ENCODE measurements at places on chromosomes 4 and X.

DNA sequence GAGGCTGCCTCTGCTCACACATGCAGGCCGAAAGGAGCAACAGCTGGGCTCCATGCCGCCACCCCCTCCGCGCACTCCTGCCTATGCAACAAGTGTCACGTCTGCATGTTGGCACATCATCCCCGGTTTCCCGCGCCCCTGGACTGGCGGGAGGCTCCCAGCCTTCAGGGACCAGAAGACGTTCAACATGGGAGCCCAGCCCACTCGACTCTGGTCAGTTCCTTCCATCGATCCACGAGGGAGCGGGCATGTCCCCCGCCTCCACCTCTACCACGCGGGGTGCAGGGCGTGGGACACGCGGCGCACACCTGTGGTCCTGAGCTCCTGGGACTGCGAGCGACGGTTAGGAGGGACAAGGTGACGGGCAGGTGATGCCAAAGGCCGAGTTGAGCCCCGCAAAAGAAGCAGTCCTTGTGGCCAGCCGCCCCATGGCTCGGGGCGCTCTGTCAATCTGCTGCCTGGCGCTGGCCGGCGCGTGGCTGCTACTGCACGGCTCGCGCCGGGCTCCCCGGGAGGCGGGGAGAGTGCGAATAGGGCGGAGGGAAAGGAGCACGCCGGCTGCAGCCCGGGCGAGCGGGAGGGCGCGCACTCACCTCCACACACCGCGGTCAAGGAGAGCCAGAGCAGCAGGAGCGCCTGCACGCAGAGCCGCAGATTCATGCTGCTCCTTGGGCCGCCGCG, 645 bp downstream of the APLN start:
- DNase-seq = peak; percentile 10

DNA sequence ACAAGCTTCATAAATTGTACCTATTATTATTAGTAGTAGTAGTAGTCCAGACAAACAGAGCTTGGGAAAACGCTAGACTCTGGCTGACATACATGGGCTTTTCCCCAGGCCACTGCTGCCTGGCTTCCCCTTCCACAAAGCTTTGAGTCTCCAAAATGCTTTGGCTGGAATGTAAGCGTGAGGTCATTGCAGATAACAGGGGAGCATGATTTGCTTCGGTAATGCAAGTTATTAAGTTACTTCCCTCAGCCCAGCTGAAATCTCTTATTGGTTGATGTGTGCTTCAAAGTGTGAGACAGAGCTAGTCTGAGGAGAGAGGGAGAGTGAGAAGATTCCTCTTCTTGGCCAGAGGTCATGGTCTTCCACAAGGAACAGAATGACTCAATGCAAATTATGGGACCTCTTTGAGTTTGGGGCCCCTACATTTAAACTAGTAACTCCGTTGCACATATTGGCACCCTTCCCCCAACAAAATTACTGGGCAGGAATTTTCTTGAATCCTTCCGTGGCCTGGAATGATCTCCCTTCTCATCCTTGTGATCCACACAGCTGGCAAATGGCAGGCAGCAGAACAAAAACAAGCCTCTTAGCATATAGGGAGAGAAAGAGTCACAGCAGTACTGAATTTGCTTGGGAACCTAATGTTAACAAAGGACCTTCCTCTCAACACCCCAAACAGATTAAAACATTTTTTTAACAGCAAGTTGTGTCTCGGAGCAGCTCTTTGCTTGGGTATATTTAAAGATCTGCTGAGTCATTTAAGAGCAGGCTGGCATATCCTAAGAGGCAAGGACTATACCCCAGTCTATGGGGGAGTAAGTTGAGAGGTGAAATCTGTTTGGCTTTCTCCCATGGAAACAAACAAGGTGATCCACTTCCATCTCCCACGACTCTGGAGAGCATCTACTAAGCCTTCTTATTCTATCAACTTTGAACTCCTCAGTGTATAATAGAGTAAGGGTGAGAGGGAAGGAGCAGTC, 19.9 kb downstream of the AR start:
- no peak for DNase-seq

- no peak for DNase-seq
Observed at GRCh38 chr4:183399126-183399522, 45.3 kb upstream of the CDKN2AIP start.

DNA sequence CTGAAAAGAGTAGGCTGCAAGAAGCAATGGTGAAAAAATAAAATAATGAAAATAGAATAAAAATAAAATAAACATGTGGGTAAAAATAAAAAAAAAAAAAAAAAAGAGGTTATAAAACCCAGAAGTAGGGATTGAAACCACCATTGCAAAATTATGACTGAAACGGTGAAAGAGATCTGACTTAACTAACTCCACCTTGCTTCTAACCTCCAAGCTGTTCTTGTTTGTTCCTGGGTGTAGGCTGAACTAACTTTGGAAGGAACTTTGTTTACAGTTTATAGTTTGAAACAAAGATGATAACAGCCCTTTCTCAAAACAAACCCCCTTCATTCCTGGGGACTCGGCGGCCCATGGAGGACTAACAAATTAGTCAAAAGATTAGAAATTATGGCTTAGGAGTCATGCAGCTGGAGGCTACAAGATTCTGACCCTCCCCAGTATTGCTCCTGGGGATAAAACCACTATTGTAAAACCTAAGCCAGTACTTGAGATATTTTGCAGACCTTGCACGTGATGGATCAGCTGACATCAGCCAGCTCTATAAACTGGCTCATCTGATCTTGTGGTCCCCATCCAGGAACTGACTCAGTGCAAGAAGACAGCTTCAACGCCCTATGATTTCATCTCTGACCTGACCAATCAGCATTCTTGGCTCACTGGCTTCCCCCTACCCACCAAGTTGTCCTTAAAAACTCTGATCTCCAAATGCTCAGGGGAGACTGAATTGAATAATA, 30.4 kb downstream of the DDX60L start:
- no peak for DNase-seq

GRCh38 chrX:16826207-16826606, 39.9 kb downstream of the TXLNG start:
- DNase-seq = no peak

GRCh38 chr4:1880332-1880731, 9.1 kb downstream of the NSD2 start:
- DNase-seq = no peak

- no peak for DNase-seq
Observed at GRCh38 chr4:112173593-112174558, 28.6 kb downstream of the FAM241A start.

GRCh38 chr4:158169931-158170690, 2.7 kb downstream of the GASK1B start:
- DNase-seq = no peak

DNA sequence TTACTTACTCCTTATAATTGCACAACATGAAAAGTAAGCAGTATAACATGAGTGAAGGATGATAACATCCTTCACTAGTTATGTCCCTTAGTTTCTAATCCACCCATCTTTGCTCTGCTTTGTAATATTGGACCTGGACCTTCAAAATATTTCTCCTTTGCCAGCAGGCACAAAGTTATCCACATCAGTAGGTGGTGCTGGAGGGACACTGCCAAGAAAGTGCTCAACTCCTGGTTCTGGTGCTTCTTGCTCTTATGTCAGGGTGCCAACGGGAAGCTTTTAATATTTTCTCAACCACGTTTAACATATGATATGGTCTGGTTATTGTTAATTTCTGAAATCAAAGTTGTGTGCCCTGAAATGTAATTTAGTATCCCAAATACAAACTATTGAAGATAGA, 49.1 kb downstream of the TMEM165 start:
- no peak for DNase-seq

- DNase-seq = no peak
Observed at GRCh38 chr4:142274137-142274536, 572.0 kb downstream of the INPP4B start.

DNA sequence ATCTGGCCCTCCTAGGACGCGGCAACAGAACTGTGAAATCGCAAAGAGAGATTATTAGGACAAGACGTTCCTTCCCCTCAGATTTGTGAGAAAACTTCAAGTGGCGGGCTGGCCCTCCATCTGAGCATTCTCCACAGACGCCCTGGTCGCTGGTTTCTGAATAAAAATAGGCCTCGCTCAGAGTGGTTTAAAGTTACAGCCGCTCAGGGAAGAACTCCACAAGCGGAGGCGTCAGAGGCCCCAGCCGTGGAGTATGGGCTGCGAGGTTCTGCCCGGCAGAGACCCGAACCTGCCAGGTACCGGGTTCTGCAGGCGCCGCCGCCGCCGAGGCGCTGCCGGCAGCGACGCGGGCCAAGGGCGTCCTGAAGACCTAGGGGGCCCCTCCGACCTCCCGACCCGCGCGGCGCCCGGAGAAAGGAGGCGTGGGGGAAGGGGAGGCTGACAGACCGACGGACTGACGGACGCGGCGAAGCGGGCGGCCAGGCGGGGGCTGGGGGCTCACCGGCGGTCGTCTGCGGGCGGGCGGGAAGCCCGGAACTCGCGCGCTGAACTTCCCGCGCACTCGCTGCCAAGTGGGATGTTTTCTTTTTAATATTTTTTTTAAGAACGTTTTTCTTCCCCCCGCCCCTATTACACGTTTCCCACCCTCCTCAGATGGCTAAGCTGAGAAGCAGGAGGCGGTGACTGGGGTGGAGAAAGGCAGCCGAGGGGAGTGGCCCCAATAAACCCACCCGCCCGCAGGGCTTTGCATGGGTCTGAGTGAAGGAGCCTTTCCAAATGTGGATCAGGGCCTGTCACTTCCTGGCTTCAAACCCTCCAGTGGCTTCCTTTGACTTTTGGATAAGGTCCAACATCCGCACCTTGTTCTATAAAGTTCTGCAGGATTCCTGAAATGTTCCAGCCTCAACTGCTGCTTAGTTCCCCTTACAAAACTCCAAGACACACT, at the start of gene PABPC4L:
Gene PABPC4L (minus strand): TSS at position 574 of the 946 bp plus-strand sequence. CDS start 770 bp downstream, outside the sequence.
- DNase-seq = no peak

DNA sequence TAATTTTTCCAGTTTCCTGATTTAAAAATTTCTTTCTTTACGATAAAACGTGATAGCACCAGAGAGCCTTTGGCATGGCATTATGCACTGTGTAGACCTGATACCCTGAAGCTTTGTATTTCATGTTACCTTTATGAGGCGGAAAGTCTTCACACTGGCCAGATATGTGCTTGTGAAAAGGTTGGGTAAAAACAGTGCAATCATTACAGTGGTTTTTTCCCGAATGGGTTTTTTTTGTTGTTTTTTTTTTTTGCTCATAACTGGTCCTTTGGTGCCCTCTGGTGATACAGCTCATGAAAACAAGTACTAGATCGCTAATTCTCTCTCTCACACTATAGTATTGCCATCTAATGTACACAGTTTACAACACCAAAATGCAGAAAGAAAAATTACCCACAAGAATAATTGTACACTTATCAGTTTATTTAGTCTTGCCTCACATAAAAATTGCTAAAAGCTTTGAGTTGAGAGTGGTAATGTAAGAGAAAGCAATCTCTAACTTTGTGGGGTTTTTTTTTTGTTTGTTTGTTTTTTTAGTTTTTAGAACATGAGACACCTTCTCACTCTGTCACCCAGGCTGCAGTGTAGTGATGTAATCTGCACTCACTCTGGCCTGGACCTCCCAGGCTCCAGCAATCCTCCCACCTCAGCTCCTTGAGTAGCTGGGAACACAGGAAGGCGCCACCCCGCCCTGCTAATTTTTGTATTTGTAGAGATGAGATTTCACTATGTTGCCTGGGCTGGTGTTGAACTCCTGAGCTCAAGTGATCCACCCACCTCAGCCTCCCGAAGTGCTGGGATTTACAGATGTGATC, 21.3 kb downstream of the SPCS3 start:
- DNase-seq = no peak

DNA sequence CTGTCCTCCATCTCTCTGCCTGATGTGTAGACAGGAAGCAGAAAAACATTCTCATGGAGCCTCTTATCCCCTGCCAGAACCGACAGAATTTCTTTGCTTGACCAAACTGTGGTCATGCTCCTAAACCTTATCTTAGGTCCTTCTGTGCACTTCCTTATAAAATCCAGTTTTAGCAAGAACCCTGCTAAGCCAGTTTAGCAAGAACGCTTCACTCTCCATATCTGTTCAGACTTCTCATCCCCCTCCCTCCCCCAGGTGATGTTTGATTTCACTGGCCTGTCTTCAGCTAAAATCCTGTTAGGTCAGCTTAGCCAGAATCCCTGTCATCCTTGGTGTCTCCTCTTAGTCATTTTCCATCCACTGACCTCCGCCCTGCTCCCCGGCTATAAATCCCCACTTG, 1130.9 kb upstream of the PRKX start:
- no peak for DNase-seq

DNA sequence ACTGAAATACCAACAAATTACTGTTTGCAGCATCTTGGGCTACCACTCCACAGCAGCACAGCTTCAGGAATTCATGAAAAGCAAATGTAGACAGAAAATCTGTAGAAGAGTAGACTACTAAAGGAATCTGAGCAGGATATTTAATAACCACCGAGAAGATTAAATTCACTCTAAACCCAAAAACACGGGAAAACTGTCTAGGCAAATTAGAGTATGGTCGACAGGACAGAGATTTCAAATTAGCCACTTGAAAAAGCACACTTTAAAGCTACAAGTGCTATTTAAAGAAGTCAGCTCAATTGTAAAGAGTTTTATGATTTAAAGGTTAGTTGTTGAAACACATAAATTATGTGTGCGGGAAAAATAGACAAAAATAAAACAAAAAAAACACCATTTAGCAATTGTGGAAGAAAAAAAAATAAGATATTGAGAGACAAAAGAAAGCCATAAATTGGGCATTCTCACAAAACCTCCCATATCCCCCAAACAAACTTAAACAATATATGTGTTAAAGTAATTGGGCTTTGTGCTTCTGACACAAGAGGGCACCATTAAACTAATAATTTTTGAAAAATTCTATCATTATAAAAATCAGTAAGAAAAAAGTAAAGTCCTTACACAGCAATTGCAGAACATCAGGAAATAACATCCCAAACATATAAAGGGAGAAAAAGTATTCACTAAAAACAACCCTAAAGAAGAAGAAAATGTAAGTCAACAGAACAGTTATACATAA, 880.8 kb downstream of the TECRL start:
- no peak for DNase-seq

All from NCI-H2029 (cell line).